ENCODE measurements at places on chromosomes 13 and 19. TPM values are rescaled to one million over a fixed set of nuclear protein-coding genes. Genes with fewer than 3 reads are reported as not detected.

Gene ADGRL1
- 1.2 TPM for total RNA-seq

Gene RDH13
- 119 TPM for total RNA-seq

Gene OR7D2
- total RNA-seq, result not detected

Gene MRPL34
- total RNA-seq, result 94.6 TPM

Gene TMEM143
- 14.7 TPM for total RNA-seq

Gene S1PR4
- not detected for total RNA-seq

Gene RNF17
- not detected for total RNA-seq

Gene ZNF763
- total RNA-seq, result 0.76 TPM

Gene AP1M2
- 159 TPM for total RNA-seq

Gene LILRB1
- not detected for total RNA-seq

All from HT-29 (cell line).